ENCODE measurements at places on chromosomes 6 and 20. TPM values are rescaled to one million over a fixed set of nuclear protein-coding genes. Genes with fewer than 3 reads are reported as not detected.

The CAPN11 gene
- 0.21 TPM for polyA plus RNA-seq

DNA sequence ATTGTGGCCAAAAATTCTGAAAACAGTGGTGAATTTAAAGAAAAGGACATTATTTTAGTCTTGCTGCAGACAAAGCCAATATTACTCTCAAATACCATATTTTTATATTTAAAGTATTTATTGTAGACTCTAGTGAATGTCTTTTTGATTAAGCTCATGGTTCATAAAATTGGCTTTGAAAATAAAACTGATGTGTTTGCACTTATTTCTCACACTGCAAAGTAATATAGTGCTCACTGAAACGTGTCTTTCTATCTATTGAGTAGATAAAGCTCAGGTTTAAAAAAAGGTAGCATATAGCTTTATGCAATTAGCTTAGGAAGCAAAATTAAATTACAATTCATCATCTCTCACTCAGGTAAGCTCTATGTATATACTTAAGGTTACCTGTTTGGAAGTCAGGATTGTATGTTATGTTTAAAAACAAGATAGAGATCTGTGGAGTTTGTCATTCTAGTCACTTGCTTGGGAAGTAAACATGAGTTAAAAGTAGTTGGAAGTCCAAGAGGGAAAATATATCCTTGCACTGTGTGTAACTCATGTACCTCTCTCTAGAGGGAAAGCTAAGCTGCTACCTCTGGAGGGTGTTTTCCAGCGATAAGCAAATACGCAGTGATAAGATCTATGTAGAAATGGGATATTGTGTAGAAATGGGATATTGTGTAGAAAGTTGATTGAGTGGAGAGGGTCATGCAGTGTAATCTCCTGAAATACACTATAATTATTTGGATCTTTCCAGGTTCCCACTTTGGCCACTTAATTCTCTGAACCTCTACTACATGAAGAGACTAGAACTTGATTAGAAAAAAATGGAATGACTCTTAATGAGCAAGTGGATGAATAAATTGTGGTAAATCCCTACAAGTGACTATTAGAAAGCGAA lies 29.9 kb upstream of the SPTLC3 start:
- DNase-seq, result no peak

- DNase-seq, result no peak
Measured at GRCh38 chr6:154360476-154360875, 3.9 kb upstream of the IPCEF1 start.

DNA sequence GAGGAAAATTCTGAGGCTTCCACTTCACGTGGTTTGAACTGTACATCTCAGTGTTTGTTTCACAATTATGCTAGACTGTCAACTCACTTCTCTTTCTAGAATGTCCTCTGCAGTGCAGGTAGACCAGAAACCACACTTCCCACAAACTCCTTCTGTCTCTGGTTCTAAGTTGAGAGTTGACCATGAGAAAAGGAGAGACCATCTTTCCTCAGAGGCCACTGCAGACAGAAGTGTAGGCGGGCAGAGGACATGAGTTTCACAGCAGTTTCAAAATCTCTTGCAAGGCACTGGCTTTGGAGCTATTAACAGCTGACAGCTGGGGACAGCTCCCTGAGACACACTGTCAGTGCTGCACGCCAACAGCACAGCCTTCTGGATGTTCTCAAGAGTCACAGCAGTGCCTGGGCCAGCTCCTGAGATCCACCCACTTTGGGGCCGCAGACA lies 55.4 kb upstream of the MOXD1 start:
- DNase-seq, result no peak

DNA sequence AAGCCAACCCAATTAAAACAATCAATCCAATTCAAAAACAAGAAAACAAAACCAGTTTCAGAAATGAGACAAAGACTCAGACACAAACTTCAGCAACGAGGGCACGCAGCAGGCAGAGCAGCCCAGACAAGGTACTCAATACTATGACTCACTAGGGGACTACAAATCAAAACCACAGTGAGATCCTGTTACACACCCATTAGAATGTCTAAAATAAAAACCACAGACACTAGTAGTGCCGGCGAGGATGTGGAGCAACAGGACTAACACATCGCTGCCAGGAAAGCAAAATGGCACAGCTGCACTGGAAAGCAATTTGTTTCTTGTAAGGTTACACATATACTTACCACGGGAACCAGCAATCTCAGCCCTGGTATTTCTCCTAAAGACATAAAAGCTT lies 28.4 kb upstream of the MAS1L start:
- no peak for DNase-seq

GRCh38 chr6:32627249-32627648 lies 10.0 kb upstream of the HLA-DQA1 start:
- DNase-seq, result no peak

DNA sequence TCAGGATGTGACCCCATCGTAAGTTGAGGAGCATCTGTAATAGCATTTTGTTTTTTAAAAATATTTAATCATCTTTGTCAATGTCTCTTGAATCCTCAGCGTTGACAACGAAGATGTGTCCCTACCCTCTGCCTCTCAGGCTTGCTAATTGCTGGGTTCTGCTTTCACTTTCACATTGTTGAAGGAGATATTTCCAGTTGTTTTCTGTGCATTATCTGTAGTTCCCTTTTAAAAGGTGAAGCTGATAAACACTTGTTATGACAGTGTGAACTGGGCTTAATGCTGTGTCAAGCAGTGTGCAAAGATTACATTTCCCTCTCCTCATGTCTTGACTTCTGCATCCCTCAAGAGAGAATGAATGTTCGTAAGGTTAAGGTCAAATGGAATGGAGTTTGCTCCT lies 54.9 kb downstream of the CSE1L start:
- no peak for DNase-seq

- DNase-seq, result no peak
Measured at GRCh38 chr20:35260426-35260825, 17.5 kb downstream of the MMP24OS start.

The BMP2 gene
- polyA plus RNA-seq, result 22.6 TPM

The GABRR1 gene
- 2.8 TPM for polyA plus RNA-seq

DNA sequence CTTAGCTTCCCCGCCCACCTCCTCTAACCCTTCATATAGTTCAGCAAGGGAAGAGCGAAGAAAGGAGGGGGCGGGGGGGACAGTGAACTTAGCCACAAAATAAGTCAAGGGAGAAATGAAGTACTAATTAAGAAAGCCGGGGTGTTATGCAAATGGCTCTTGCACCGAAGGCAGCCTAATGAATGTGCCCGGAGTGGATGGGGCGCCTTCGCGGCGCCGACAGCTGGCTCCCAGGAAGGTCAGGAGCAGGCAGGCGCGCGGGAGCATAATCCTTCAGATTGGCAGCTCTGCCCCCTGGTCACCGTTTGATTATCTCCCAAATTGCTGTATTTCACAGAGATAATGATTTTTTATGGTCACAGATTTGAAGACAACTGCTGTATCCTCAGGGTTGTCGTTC lies 395.1 kb downstream of the TFAP2B start:
- DNase-seq, result no peak

- no peak for DNase-seq
Measured at GRCh38 chr20:24933266-24933908, 15.7 kb upstream of the CST7 start.

DNA sequence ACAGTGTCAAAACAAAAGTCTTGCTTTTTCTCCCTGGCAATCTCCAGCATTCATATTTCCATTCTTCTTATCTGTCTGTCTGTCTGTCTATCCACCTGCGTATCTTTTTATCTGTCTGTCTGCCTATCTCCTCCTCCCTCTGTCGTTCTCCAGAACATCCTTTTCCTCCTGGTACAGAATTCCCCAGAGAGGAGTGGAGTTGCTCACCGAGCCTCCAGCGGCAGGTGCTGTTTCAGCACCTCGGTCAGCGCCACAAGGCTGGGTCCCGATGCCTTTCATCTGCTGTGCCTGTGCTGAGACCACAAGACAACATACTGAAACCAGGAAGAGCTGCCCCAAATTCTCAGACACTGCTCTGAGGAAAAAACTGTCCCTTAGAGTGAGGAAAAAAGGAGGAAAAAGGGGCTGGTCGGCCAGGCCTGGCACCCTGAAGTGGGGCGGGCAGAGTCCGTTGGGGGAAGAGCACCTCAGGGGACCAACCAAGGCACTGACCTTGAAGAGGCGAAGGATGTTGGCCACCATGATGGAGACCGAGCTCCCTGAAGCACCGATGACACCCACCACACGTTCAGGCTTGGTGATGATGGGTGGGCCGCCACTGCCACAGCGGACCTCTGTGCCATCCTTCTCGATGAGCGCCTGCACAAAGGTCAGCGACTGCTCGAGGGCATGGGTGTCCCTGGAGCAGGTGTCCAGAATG lies 13.3 kb downstream of the GRM4 start:
- DNase-seq, result no peak

Data from right renal pelvis (tissue), 4 donors.